ENCODE measurements at places on chromosomes 2 and 18.

- no peak for DNase-seq
These were observed 97.9 kb upstream of the HNRNPA3 start for GRCh38 chr2:177114712-177115111.

DNA sequence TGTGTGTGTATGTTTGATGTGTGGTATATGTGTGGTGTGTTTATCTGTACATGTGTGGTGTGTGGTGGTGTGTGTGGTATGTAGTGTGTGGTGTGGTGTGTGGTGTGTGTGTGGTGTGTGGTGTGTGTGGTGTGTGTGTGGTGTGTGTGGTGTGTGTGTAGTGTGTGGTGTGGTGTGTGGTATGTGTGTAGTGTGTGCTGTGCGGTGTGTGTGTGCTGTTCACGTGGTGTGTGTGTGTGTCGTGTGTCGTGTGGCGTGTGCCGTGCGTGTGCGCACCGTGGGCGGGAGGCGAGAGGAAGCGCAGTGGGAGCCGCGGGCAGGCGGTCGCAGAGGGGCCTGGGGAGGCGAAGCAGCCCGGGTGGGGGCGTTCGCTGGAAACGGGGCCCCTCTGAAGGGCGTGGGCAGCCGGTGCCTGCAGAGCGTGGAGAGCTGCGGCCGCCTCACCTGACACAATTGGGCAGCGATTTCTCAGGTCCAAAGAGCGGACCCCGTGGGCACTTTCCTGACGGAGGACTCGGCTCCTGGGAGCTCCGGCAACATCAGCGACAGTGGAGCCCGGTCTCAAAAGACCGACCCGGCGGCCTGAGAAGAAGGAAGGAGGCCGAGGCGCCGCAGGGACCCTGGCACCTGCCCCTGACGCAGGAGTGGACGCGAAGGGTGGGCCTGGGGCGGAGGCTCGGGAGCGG, 741.1 kb upstream of the SALL3 start:
- DNase-seq, result no peak

DNA sequence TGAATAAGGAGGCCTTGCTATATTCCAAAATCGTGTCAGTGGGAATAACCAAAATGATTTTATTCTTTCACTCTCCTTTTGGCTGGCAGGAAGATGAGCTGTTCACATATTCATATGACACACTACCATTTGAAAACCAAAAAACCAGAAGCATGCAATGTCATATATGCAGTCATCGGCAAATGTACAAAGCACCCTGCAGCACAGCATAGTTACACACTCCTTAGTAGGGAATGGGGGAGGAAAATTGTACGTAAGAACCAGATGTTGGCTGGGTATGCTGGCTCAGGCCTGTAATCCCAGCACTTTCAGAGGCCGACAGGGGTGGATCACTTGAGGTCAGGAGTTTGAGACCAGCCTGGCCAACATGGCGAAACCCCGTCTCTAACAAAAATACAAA, 176.6 kb downstream of the GFPT1 start:
- no peak for DNase-seq

- DNase-seq, result peak; percentile 48
These were observed at the start of gene LIPG for GRCh38 chr18:49561289-49562193. Gene LIPG, plus strand, starts transcription at chr18:49562057. Its CDS starts 252 bp downstream, at chr18:49562309.

- no peak for DNase-seq
These were observed 115.7 kb upstream of the COPS8 start for GRCh38 chr2:236969767-236970655.

GRCh38 chr2:73032702-73033097, 38.8 kb downstream of the SFXN5 start:
- DNase-seq, result no peak

DNA sequence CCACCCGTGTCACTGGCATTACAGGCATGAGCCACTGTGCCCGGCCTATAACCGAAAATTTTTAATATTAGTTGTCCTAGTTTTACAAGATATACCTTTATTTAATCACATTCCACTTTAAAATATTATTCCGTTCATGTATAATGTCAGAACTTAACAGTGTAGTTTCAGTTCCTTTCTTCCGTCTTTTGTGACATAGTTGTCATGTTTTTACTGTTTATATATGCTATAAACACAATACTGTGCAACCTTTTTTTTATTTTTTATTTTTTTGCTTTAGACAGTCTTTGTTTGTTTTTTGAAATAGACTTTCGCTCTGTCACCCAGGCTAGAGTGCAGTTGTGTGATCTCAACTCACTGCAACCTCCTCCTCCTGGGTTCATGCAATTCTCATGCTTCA, 129.5 kb upstream of the TTC27 start:
- DNase-seq, result no peak

DNA sequence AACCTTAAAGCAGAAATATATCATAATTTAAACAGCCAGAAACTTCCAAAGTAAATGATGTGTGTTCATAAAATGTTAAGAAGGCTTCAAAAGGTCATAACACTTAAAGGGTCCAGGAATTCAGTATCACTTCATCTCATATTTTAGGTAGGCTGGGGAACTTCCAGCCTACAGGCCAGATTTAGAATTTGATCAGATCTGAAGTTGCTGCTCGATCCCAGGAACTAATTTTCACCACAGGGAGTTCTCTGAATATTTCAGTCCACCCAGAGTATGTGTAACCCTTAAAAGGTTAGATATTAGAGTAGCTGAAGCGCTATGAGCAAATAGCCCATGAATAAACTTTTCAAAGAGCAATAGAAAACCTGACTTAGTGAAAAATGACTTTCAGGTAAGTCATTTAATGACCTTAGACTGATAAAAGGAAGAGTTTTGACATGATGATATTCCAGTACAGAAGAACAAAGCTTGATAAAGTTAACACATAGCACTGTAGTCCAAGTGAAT, 1.7 kb downstream of the WIPF1 start:
- no peak for DNase-seq

- no peak for DNase-seq
These were observed 19.8 kb upstream of the NT5DC4 start for GRCh38 chr2:112701052-112701451.

DNA sequence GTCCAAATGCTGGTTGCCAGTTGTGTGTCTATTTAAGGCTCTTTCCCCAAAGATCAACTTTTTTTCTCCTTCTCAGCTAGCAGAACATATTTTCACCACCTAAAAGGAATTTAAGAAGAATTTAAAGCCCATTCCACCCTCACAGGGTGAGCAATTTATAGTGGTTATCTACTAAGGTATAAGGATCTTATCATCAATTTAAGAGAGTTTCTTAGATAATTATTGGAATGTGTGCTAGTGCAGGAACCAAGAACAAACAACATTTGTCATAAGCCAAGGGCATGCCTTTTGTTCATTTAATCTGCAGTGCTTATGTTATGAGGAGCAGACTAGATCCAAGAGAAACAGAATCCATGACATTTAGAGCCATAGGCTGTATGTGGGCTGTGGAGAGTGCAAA, 37.2 kb downstream of the NLRC4 start:
- DNase-seq, result no peak
